Eye (tissue), 1 donor: ENCODE measurements at places on chromosomes 3 and 15.

GRCh38 chr3:29083676-29084075 is 197.2 kb upstream of the RBMS3 start:
- DNase-seq, result peak; percentile 68

GRCh38 chr3:182268711-182269110 is 524.6 kb upstream of the ATP11B start:
- no peak for DNase-seq

GRCh38 chr15:90020021-90020735 is 19.1 kb downstream of the ZNF710 start:
- no peak for DNase-seq

GRCh38 chr3:59052803-59053411 is 3.1 kb upstream of the CFAP20DC start:
- peak; percentile 15 for DNase-seq

GRCh38 chr3:9079676-9080075 is 116.4 kb upstream of the RAD18 start:
- no peak for DNase-seq

DNA sequence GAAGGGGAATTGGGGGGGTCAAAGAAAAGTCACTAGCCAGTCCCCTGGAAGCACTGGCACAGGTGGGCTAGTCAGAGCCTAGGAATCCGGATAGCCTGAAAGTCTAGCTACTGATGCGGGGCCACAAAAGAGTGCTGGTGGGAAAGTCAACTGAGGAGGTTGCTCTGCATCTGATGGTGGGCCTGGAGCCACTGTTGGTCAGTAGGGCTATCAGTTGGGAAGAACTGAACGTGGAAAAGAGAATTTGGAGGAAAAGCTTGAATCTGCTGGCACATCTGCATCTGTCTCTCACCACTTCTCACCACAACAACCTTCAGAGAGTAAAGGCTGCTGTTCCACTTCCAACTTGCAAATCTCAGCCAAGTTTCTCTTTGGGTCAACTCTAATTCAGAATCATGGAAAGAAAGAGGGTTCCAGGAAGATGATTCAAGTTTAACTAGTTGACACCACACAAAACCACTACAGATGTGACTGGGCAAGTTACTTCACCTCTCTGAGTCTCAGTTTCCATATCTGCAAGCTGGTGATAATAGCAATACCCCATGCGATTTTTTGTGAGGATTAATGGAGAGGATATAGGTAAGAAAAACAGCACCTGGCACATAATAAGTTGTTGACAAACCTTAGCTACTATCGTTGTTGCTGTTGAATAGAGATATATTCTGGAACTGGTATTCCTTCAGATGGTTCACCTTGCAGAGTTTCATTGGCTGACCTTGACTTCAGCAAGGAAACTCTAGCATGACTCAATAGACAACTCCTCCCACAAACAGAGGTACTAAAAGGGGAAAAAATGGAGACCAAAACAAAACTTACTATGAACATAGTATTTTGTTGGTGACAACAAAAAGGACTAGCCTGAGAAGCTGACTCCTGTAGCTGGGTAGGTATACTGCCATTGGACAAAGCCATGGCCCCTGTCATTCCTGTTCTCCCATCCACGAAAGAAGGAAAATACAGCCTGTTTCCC is 280.2 kb upstream of the STT3B start:
- no peak for DNase-seq

DNA sequence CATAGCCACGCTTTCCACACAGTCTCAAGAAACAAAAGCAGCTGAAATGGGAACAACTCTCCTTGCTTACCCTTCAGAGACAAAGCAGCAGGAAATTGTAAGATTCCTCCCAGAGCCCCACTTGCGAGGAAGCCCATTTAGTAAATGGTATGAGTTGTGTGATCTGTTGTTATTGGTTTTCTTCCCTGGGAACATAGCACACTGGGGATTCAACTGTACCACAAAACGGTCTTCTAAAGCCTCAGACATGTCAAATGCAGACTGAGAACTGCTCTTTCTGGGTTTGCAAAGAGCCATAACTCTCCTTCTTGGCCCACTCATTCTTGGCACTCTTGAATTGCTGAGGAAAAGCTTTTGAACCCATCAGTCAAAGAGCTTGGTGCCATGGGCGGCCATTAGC is 101.0 kb upstream of the COL8A1 start:
- no peak for DNase-seq

GRCh38 chr3:117059067-117059955 is 349.7 kb downstream of the TUSC7 start:
- DNase-seq, result peak; percentile 66

GRCh38 chr3:53811143-53811927 is 34.9 kb downstream of the CHDH start:
- no peak for DNase-seq

- DNase-seq, result no peak
Measured at GRCh38 chr3:115418583-115418982, 204.7 kb upstream of the GAP43 start.

DNA sequence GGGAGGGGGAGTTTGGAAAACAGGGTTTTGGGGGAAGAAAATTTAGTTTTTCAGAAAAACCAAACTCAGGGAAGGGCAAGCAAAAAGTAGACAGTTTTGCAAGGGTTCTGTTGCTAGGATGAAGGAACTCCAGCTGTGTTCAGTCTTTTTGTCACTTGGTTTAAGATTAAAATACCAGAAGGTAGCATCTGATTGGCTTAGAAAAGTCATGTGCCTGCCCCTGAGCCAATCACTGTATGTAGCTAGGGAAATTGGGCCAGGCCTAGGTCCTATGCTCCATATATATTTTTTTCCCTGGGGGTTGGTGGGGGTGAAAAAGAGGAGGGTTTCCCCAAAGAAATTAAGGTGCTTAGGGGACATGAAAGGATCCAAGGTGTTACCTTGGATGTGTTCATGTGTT is 24.3 kb downstream of the CLDN11 start:
- no peak for DNase-seq

- no peak for DNase-seq
Measured at GRCh38 chr3:132966374-132966773, 71.8 kb upstream of the TMEM108 start.

DNA sequence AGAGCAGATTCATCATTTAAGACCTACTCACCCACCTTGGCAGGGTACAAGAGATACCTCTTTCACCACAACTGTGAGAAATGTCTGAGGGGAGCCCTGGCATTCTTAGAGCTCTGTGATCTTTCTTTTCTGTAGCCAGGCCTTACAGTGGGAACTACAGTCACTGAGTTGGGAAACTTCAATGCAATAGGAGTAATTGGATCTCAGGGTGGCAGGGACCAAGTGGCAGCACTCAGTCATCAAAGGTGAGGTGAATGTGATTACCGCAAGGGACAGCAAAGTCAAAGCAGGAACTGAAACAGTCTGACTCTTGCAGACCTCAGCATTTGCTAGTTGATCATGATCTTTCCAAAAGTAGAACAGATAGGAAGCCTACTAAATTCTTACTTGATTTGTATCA is 7.2 kb upstream of the MCF2L2 start:
- DNase-seq, result no peak

DNA sequence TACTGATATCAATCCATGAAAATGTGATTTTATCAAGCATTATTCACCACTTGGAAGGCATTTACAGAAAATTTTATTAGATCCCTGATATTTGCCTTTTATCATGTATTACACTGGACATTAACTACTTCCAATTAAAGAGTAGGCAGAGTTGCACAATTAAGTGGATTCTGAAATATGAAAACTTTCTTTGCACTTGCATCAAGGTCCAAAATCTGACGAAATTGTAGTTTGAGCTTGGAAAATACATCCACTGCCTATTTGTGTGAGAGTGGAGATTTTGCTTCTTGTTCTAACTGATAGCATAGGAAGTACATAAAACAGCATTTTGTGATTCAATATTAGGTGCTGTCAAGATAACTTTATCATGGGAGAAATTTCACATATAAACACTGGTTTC is 49.6 kb upstream of the SLC12A8 start:
- no peak for DNase-seq

DNA sequence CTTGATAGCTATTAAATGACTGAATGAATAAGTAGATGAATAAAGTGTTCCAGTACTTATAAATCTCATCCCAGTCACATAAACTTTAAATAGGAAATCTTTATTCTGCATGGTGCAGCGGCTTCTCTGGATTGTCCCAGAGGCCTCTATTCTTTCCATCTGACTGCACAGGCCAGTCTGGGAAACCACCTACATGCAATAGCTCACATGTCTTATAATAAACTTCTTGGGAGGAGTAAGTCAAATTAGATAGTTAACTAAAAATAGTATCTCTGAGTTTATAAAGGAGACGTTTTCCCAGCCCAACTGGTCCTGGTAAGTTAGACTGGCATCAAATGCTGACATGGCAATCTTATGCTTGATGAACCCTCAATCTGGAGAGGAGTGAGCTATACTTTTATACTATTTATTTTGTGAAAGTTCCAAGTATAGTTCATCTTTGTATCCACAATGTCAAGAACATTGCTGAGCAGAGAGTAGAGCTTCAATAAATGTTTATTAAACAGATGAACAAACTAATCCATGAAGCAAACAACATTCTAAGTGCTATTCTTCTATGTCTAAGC is 417.6 kb downstream of the TIGIT start:
- no peak for DNase-seq

DNA sequence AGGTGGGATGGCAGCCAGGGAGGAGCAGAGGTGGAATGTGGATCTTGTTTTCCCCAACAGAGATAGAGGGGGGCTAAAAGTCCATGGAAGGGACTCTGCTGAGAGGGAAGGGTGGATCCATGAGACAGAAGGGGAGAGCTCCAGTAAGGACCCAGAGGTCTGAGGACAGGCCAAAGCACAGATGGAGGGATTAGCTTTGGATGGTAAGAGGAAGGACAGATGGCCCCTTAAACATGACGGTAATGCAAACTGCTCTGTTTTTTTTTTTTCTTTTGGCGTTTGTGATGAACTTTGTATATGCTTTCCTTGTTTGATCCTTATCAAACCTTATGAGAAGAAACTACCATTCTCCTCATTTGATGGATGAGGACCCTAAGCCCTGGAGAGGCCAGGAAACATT is 96.2 kb downstream of the IGF1R start:
- DNase-seq, result peak; percentile 27

GRCh38 chr15:72971766-72972165 is 80.5 kb upstream of the NEO1 start:
- DNase-seq, result peak; percentile 40

- no peak for DNase-seq
Measured at GRCh38 chr15:48550822-48551525, 94.5 kb downstream of the FBN1 start.

GRCh38 chr3:68017069-68017468 is 362.7 kb upstream of the SUCLG2 start:
- no peak for DNase-seq

- DNase-seq, result no peak
Measured at GRCh38 chr15:34239151-34239808, 14.5 kb downstream of the EMC4 start.

- DNase-seq, result peak; percentile 69
Measured at GRCh38 chr3:72628065-72628464, 220.2 kb downstream of the SHQ1 start.

DNA sequence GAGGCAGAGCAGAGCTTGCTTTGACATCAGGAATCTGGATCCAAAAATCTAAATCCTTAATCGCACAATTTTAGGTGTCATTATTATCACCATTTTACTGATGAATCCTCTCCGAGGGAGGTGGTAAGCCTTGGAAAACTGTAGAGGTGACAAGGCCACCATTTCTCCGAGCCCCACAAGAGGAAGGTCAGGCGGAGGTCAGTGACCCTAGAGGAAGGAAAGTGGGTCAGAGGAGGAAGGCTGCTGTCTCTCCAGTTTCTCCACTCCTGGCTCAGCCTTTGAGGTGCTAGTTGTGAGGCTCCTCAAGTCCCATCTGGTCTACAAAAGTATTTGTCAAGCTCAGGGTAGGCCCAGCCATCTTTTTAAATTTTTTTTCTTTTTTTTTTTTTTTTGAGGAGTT is 3.2 kb downstream of the DVL3 start:
- no peak for DNase-seq

DNA sequence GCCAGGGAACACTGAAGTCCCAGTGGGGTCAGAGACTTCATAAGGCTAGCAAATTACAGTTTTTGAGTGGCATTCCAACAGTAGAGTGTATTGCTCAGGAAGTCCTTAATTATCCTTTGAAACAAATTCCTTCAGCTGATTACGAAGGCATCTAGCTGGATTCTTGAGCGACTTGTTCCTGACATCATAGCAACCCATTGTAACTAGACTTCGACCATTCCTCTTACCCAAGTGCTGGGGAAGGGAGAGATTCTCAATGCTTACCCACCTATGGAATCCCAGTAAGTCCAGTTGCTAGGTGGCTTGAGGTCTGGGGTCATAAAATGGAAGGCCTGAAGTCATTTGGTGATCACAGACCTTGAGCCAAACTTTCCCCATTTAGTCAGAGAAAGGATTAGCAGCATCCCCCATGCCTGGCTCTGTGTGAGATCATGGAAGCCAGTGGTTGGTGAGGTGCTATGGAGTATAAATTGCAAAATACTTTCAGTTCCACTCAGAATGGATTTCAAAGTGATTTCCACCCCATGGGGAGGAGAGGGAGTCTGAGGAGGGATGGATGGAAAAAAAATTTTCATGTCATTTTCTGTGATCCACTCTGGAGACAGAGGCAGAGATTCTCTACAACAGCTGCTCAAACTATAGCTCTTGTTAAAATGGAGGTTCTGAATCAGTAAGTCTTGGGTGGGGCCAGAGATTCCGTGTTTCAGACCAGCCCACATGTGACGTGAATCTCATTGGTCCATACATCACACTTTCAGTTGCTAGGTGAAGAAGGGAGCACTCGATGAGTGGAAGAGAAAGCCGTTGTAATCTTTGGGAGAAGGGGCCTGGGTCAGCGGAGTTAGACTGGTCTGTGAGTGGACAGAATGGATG is 45.7 kb downstream of the CD86 start:
- DNase-seq, result no peak

DNA sequence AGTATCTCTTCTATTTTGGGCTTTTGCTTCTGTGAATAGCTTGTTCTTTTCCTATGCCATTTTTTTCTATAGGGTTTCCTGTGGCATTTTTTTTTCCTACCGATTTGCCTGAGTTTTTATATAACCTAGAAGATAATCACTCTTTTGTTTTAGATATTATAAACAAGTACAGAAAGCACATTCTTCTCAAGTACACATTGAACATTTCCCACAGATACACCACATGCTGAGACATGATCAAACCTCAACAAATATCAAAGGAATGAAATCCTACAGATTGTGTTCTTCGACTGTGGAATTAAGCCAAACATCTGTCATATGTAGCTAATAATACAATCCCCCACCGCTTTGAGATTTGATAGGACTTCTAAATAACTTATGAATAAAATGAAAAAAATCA is 9.1 kb upstream of the FEM1B start:
- no peak for DNase-seq

GRCh38 chr3:5694266-5694665 is 506.8 kb downstream of the EDEM1 start:
- no peak for DNase-seq

DNA sequence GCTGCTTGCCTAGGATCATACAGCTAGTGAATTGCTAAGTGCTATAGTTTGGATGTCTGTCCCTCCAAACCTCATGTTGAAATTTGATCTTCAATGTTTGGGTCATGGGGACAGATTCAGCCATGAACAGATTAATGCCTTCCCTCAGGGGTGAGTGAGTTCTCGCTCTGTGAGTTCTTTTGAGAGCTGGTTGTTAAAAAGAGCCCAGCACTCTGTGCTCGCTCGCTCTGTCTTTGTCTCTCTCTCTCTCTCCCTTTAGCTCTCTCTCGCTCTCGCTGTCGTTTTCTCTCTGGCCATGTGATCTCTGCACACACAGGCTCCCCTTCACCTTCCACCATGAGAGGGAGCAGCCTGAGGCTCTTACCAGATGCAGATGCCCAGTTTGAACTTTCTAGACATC is 14.9 kb downstream of the TRH start:
- peak; percentile 61 for DNase-seq

GRCh38 chr3:51361746-51362145 is 23.3 kb upstream of the MANF start:
- DNase-seq, result no peak

- DNase-seq, result peak; percentile 76
Measured at GRCh38 chr3:58041826-58042324, 33.7 kb downstream of the FLNB start.
